ENCODE measurements at places on chromosomes 3 and 15. TPM values are rescaled to one million over a fixed set of nuclear protein-coding genes. Genes with fewer than 3 reads are reported as not detected.

The SLITRK3 gene
- not detected for total RNA-seq

The B4GALT4 gene
- total RNA-seq, result 15.9 TPM

The EPHA3 gene
- 9.4 TPM for total RNA-seq

The KIF23 gene
- total RNA-seq, result 0.32 TPM

DNA sequence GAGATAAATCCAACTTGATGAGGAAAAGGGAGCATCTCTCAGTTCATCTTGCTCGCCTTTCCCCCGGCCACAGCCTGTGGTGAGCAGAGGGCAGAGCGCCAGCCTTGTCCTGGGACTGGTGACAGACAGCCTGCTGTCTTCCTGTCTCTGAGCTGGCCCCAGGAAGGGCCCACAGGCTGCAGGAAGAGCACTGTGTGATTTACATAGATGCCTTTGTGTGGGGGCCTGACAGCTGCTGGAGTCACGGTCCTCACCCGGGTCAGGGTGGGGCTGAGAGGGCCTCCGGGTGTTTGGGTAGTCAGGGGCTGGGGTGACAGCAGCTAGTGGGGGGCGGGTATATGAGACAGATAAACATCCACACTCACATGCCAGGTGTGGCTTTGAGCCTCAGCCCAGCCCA is 29.3 kb downstream of the PLA2G4D start:
- no peak for DNase-seq

DNA sequence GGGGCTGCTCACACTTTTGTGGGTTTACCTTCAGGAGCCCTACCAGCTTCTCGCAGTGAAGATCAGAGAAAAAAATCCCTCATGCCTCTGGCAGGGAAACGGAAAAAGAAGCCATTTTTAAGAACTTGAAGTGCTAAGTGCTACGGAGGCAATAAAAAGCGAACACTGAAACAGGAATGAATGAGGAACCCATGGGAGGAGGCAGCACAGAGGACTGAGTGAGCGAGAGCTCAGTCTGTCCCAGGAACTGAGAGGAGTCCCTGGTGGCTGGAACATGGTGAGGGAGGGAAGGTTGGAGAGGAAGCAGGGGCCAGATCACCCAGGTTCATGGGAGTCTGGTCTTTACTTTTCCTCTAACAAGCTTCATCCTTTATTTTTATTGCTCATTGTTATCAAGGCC is 228.1 kb upstream of the PROK2 start:
- DNase-seq, result no peak

Measured in heart left ventricle (tissue), 16 donors.